Stimulated activated naive CD8-positive, alpha-beta T cell treated with anti-CD3 and anti-CD28 coated beads, Interleukin-15, amount 100 ng/mL, for 72 hours (primary cell): ENCODE measurements at places on chromosomes 2 and 18.

DNA sequence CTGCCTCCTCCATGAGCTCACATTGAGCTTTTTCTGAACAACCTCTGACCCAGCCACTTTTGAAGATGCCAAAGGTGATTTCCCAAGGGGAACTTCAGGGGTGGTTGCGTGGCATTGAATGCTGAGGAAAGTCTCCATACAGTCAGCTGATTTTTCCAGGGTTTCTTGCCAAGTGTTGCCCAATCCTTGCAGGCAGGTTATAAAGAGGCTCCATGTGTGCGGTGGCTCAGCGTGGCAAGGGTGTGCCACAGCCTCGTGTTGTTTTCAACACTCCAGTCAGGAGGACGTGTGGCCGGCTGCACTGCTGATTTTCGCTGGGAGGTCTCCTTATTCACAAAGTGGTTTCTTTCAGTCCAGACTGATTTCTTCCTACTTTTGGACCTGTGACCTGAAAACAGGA lies 81.4 kb upstream of the GATA6 start:
- no peak for DNase-seq

DNA sequence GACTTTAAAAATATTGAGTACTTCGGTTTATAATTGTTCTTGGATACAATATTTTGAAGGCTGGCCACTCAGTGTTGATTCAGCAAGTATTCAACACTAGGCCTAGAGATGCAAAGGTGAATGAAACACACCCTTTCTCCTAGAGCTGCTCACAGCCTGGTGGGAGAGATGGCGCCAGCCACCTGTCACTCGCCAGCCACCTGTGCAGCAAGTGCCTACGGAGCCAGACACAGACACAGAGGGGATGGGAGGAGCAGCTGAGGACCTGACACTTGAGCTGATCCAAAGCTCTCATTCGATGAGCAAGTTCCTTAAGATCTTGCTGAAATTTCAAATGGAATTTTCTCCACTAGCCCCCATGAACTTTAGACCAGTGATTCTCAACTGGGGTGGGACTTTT lies 151.1 kb upstream of the RIOK3 start:
- no peak for DNase-seq

DNA sequence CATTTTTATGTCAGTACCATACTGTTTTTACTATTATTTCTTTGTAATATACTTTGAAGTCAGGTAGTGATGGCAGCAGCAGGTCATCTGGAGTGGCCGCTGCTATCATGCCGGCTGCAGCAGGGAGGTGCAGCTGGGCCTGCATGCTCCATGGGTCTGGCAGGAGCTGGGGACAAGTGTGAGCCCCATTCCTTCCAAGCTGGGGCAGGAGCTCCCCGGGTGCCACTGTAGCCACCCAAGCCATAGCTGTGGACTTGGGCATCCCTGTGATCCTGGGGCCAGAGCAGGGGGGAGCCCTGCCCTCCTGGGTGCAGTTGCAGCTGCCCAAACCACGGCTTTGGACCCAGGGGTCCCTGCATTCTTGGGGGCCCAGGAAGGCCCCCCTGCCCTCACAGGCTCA lies 59.2 kb downstream of the CSRNP3 start:
- no peak for DNase-seq

DNA sequence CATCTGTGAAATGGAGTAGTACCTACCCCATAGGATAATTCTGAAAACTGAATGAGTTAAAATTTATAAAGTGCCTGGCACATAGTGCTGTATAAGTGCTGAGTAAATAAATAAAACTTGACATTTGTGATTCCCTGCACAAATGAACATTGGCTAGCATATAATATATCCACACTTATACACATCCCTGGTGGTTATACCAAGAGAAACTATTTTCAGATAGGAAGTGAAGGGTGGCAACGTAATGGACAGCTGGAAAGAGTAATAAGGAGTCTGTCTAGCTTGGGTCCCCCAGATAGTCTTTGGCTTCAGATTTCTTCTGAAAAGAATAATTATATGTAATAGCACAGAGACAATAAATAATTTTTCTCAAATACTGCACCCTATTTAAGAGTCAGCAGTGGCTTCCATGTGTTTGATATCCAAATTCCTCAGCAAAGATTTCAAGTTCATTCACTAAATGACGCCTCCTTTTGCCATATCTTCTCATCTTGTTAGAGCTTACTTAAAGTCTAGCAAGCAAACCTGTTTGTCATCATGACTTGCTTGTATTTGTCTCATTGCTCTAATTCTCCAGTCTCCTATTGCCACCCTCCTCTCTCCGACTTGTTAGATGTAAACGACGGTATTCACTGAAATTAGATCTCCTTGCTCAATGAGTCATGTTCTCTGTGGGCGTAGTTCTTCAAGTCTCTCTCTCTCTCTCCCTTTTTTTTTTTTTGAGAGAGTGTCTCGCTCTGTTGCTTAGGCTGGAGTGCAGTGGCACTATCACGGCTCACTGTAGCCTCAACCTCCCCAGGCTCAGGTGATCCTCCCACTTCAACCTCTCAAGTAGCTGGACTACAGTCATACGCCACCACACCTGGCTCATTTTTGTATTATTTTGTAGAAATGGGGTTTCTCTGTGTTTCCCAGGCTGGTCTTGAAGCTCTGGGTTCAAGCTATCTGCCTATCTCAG lies 8.7 kb upstream of the ADGRF3 start:
- no peak for DNase-seq

GRCh38 chr2:6977113-6977741 lies 60.0 kb downstream of the RNF144A start:
- no peak for DNase-seq

- no peak for DNase-seq
These were observed 268.2 kb upstream of the TCF4 start for GRCh38 chr18:55856229-55856628.

DNA sequence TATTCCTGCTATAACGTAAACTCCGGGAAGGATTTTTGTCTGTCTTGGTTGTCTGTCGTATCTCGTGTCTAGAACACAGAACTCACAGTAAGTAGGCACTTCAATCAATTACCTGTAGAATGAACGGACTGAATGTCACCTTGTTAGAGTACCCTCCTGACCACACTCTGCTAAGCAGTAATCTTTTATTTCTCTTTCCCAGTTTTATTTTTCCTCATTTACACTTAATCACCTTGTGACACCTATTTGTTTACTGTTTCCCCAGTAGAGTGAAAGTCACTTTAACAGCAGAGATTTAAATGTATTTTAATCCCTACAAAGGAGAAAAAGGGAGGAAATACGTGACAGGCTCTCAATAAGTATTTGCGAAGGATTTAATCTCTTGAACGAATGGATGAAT lies 514 bp upstream of the EPB41L5 start:
- DNase-seq = no peak

GRCh38 chr2:222733846-222734702 lies 62.6 kb downstream of the MOGAT1 start:
- DNase-seq = no peak

DNA sequence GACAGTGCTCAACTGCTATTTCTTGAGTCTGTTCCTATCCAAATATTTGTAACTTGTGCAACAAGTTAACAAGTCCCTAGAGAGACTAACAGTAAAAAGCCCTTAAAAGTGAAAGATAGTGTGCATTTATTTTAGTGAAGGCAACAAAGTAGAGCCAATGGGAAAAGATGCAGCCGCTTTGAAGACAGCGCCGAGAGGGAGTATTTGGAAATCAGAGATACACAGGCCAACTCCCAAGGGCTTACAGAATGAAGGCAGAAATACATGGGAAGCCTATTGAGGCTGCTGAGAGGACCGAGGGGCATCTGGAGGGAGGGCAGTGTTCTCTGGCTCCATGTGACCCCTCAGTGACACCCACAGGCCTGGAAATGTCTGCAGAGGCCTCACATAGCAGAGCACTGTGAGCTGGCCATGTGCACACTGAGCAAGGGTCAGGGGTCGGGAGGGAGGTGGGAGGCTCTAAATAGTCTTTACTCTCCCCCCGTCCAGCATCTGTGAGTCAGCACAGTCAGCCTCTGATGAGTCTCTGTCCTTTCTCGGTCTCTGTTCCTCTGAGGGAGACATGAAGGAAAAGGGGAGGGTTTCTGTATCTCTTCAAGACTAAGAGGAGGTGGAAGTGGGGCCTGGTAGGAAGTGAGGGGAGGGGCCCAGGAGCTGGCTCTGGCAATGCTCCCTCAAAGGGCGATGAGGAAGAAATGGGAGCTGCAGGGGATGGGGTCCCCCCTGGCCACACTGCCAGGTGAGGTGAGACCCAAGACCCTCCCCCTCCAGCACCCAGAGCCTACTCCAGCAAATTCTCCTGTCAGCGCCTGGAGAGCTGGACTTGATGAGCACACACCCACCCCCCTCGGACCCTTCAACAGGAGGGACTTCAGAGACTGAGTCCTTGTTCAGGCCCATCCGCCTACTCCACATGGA lies 133.6 kb downstream of the SP3 start:
- DNase-seq = no peak

DNA sequence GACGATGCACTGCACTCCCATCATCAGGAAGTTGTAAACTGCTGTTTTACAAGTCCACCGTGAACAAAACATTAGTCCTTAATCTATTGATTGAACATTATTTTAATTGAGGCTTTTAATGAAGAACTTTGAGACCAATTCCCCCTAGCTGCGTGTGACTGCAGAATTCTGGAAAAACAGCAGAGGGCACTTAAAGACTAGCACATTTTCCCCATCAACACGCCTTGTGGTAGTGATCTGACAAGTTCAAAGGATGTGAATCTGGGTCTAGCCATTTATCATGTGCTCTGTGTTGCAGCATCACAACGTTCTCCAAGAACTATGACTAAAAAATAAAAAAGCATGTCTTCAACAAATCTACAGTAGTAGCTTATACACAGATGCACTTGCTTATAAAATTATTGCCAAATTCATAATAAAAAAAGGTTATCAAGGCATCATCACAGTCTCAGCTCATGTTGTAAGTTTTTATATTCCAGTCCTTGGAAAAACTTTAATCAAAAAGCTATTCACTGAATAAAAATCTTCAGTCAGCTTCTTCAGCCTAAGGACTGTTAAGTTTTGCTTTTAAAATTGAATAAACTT lies 35.8 kb downstream of the SKOR2 start:
- DNase-seq = peak; percentile 34

DNA sequence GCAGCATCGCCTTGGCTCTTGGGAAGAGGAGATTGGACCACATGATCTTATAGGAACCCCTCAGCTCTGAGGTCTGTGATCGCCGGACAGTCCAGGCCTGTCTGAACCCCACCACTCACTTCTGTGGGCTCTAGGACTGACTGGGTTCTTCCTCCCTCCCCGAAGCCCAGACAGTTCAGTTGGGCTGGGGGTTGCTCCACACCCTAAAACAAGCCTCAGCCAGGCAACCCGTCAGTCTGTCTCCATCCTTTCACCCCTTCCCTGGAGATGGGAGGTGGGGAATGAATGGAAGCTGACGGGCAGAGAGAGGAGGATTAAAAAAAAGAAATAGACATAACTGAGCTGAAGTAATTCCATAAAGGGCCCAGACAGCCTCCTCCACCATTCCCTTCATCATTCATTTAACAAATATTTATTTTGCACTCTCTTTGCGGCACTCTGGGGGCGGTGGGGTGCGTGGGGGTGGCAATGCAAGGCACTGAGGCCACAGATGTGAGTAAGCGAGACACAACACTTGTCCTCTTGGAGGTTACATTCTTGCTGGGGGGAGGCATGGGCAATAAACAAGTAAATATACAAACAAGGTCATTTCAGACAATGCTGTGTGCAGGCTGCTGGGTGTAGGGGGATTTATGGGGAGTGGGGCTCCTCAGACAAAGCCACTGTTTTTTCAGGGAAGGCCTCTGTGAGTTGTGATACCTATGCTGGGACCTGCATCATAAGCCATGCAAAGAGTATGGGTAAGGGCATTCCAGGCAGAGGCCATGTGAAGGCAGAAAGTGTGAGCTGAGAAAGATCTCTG lies 12.9 kb downstream of the WNT10A start:
- no peak for DNase-seq

DNA sequence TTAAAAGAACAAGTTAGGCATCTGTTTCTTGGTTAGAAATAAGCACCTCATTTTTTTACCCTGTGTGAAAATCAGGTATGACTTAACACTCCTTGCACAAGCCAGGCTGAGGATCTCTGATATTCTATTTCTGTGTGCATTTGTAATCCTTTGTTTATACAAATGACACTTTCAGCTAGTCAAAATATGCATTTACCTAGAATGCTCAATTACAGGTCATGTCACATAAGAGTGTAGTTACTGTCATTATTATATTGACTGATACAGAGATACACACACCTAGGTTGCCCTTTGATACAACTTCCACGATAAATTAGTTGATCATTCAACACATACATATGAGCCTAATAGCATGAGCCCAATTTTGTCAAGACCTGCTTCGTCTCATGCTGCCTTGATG lies 144.3 kb downstream of the CHST9 start:
- no peak for DNase-seq

GRCh38 chr2:39260087-39260486 lies 16.3 kb upstream of the CDKL4 start:
- no peak for DNase-seq

GRCh38 chr2:45778720-45779171 lies 127.3 kb downstream of the PRKCE start:
- DNase-seq = peak; percentile 54

GRCh38 chr18:75067996-75068645 lies 140.8 kb downstream of the PTGR3 start:
- no peak for DNase-seq

DNA sequence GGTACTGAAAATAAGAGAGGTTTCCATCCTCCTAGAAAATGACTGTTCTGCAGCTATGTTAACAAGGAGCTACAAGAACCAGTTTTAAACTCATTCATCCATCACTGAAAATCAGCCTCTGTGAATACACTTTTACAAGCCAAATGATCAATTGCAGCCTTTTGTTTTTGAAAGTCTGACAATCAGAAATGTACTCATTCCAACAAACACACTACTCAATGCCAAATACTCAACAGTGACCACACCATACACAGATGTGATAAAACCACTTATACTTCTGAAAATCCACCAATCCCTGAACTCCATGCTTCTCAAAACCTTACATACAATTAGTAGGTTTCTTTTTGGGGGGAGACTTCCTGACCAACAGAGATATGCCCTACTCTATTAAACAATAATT lies 663.9 kb upstream of the CHAC2 start:
- DNase-seq = no peak

GRCh38 chr2:220365023-220365422 lies 737.6 kb downstream of the SLC4A3 start:
- DNase-seq = no peak

GRCh38 chr18:71105078-71105819 lies 816.4 kb downstream of the SOCS6 start:
- no peak for DNase-seq

DNA sequence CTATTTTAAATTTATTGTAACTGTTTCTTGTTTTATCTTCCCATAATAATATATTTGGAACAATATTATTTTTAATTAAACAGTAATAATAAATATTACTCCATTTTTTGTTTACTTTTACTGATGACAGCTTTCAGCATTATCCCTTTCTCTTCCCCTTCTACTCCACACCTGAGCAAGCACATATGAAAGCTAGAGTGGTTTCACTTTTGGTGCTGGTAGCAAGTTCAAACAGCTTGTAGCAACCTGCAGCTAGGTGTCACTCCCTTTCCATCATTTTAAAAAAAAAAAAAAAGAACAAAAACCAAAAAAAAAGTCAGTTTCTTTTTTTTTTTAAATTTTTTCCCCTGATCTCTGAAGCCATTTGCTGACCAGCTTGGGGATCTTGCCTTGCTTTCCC lies 801.8 kb downstream of the CCDC85A start:
- DNase-seq = no peak

GRCh38 chr2:129716781-129717559 lies 262.5 kb upstream of the RAB6C start:
- DNase-seq = no peak
